Mesothelial cell of epicardium (in vitro differentiated cells): ENCODE measurements at places on chromosomes 2 and 18. TPM values are rescaled to one million over a fixed set of nuclear protein-coding genes. Genes with fewer than 3 reads are reported as not detected.

DNA sequence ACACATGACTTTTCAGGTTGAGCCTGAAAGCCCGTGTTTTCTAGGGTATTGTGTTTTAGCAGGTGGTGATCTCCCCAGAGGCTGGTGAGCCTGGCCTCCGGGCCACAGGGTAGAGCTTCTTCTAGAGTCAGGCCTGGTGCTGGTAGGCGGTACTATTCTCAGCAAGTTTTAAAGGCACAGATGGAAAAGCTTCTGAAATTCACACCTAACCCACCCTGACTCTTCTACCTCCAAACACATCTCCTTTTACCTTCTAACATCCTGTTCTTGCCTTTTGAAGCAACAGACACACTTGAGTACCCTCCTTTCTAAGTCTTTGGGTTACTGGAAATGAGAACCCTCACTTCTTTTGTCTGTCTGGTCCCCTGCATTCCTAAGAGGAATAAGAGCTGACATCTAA is 191.1 kb downstream of the SETBP1 start:
- DNase-seq = no peak

Gene REG3A
- total RNA-seq = not detected in 3 replicates

DNA sequence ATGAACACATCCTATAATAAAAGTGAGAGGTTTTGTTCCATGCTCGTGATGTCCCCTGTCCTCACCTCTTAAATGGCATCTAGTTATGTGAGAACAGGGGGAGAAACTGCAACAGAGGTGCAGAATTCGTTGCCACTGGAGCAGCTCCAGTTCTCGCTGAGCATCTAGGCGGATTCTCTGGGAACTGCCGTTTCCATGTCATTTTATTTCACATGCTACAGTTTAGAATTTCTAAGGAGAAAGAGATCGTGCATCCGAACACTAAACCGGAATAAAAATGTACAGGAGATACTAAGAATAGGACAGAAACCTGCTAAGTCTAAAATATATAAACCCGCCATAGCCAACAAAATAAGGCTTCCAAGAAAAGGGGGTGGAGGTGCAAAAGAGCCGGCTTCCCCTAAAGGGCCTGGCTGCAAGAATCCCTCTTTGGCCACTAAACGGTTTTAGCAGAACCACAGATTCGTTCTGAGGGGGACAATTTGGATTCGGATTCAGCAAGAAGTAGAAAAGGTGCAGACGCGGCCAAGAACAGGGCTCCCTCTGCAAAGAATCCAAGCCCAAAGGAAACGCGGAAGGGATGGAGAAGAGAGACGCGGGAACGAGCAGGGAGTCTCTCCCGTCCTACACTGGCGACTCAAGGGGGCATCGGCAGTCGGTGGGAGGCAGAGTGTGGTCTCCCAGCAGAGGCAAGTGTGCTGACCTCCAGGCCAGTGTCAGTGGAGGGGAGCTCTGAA is 1.3 kb downstream of the TMEM163 start:
- no peak for DNase-seq

- DNase-seq = no peak
Measured at GRCh38 chr2:159032580-159032979, 64.1 kb downstream of the TANC1 start.

DNA sequence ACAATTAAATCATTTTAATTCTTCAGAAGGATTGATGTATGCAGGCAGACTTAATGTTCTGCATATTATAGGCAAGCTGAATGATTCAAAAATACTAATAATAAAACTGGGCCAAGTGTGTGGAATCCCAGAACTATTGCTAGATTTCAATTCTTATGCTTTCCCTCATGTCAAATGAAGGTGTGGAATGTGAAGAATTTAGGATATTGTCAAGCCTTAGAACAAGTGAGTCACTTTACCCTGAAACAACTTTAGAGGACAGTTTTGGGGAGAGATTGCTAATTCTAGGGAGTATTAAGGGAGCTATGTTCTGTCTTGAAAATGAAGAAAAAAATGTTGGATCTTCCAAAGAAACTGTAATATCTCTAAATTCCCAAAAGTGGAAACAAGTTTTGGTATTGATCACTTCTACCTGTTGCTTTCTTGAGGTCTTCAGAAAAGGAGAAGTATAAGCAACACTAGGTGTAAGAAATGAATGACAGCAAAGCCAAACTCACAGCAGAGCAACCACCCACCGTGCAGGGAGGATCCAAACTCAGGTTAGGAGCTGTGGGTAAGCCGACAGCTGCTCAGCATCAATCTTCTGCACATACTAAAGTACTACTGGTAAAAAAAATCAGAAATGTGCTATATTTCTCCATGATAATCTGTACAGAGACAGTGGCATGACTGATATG is 818.1 kb downstream of the SLC4A3 start:
- DNase-seq = no peak

Gene SNTG2
- total RNA-seq = not detected in 3 replicates

Gene ATP6V1B1
- total RNA-seq = 0.44 to 0.66 TPM in 2 of 3 replicates, not detected in the other

- DNase-seq = no peak
Measured at GRCh38 chr2:232894746-232895145, 24.7 kb downstream of the SNORC start.

Gene MYO3B
- 8.9 to 9.1 TPM (median 9.1 TPM) in 3 replicates for total RNA-seq

DNA sequence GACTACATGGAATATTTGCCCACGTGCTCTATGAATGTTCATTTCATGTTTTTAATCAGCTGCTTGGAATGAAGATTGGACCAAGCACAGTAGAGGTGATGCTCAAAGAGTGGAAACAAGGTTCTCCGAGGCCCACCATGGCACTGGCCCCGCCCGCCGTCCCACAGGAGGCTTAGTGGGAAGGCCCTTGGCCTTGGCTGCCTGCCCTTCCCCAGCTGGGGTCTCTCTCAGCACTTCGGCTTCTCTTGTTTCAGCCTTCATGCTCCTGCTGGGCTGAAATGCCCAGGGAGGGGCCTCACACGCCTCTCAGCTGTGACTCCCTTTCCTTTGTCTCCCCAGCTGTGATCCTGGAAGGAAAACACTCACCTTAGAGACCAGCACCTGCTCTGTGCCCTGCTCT is 833.2 kb downstream of the GALR1 start:
- no peak for DNase-seq

Gene SLC20A1
- 41.6 to 46.9 TPM (median 46.3 TPM) in 3 replicates for total RNA-seq

GRCh38 chr2:204472375-204472774 is 72.9 kb upstream of the PARD3B start:
- no peak for DNase-seq

Gene TRPM8
- total RNA-seq = not detected in 3 replicates

Gene TWIST2
- total RNA-seq = 17.8 to 19.6 TPM (median 18.6 TPM) in 3 replicates

- no peak for DNase-seq
Measured at GRCh38 chr2:7800031-7800430, 881.8 kb upstream of the ID2 start.

DNA sequence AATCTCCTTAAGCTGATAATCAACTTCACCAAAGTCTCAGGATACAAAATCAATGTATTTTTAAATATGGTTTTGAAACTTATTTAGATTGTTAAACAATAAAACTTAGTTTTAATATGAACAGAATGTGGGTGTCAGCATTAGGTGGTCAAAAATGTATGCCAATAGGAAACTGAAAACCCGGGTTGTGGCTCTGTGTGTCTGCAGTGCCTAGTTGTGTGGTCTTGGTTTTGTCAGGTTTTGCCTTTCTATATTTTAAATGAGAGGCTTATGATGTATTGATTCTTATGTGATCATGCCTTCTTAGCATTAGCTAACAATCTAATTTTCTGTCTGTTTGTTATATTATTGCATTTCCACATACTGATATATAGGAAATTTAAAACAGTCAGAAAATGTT is 227.8 kb downstream of the ZNF407 start:
- DNase-seq = no peak

Gene ODC1
- 138 to 148 TPM (median 148 TPM) in 3 replicates for total RNA-seq

DNA sequence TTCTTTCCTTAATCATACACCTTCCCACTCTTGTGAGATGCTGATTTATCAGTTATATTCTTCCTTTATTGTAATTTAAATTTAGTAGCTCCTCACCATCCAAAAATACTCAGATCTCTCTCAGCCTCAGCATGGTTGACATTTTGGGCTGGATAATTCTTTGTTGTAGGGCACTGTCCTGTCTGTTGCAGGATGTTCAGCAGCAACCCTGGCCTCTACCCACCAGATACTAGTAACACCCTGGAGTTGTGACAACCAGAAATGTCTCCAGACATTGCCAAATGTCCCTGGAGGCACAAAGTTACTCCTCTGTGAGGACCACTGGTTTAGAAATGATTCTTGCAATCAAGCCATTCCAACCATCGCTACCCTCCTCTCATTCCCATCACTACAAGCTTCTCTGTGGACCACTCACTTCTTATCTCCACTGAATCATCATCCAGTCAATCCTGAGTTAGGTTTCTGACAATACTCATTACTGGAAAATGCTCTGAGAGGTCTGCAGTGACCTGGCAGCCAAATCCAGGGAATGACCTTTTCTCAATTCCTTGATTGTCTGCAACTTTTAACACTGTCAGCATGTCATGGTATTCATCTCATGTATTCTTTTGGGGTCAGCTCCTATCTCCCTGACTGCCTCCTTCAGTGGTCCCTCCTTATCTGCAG is 43.3 kb downstream of the OSBPL6 start:
- no peak for DNase-seq

Gene TEX261
- total RNA-seq = 33.0 to 34.1 TPM (median 33.8 TPM) in 3 replicates

- no peak for DNase-seq
Measured at GRCh38 chr2:137192366-137193310, 427.3 kb downstream of the THSD7B start.

Gene ASB18
- not detected in 3 replicates for total RNA-seq
